B cell (primary cell): ENCODE measurements at places on chromosomes 11 and 22. TPM values are rescaled to one million over a fixed set of nuclear protein-coding genes. Genes with fewer than 3 reads are reported as not detected.
A peak's percentile ranks its signal among the peaks of the same experiment; 100 is the strongest.

DNA sequence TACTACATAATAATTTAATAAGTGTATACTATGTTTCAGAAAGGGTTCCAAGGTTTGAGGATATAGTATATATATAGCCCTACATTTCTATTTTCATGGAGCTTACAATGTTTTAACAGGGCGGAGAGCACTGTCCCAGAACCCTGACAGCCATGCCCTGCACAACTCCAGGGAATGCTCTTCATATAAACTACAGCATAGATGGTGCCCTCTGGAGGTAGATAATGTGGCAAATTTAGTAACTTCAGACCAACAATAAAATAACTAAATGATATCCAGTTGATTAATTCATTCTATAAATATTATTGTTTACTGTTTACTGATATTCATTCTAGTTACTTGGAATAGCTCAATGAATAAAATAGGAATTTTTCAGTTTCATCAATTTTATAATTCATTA lies 693.7 kb upstream of the CCDC179 start:
- DNase-seq: no peak

OR10A2 gene
- not detected in 2 replicates for total RNA-seq

DNA sequence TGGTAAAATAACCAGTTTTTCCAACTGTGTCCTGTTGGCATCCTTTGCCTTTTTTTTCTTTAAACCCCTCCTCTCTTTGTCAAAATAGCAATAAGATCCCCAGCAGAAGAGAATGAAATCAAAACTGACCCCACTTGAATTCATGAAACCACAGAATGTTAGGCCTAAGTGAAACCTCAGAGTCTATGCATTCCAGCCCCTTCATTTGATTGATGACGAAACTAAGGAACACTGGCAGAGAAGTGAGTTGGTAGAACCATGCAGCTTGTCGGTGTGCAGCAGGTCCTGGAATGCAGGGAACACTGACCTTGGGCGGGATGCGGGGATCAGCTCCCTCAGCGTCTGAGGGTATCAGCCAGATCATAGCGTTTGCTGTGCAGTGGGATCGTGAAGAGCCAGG lies 57.5 kb downstream of the GRK3 start:
- DNase-seq: no peak

DBX1 gene
- total RNA-seq: not detected in 2 replicates

C22orf42 gene
- total RNA-seq: not detected in 2 replicates

- no peak for DNase-seq
These were observed 17.0 kb downstream of the MRPL48 start for GRCh38 chr11:73804712-73805111.

DKK3 gene
- total RNA-seq: not detected in 2 replicates

DNA sequence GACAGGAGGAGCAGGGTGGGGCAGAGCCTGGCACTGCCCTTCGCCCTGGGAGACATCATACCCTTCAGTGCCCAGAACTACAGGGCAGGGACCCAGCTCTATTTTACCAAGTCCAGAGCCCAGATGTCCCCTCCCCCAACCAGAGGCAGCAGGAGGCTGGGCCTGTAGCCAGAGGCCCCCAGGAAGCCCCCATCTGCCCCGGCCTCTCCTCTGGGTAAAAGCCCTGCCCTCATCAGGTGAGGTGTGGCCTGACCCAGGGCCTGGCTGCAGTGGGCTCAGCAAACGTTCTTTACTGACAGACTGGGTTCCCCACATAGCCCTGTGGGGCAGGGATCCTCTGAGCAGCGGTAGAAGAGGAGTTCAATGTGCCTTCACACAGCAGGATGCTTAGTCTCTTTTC lies 51.8 kb upstream of the SLC22A12 start:
- no peak for DNase-seq

MYRF gene
- total RNA-seq: 0.27 and 0.34 TPM in 2 replicates

GRCh38 chr11:77042111-77042726 lies 8.0 kb downstream of the B3GNT6 start:
- no peak for DNase-seq

DNA sequence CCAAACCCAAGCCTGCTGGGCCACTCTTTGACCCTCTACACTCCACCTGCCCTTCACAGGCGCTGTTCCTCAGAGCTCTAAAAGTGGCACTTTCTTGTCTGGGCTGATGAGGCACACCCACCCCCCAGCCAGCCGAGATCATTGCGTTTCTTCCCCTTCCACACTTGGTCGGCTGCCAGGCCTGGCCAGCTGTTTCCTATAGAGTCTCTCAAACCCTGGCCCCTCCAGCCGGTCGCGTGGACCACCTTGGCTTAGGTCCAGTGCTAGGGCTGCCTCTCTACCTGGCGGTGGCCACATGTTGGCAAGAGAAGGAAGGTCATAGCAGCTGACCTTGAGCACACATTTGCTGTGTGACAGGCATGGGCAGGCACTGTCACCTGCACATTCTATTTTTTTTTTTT lies 60.6 kb downstream of the PPP6R2 start:
- peak; percentile 42 for DNase-seq

GRCh38 chr11:46456269-46457001 lies 64.9 kb upstream of the CHRM4 start:
- DNase-seq: no peak

DNA sequence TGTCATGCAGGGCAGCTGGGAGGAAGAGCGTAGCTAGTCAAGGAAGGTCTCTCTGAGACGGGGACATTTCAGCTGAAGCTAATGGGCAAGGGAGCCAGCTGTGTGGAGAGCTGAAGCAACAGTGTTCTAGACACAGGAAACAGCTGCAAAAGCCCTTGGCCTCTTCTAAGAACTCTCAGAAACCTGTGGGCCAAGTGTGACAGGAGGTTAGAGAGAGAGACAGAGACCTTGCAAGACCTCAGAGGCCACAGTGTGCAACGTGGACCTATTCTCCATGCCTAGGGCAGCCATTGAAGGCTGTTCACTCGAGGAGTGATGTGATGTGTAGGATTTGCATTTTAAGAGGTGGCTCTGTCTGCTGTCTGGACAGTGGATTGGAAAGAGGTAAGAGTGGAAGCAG lies 48.7 kb upstream of the TNRC6B start:
- no peak for DNase-seq

- no peak for DNase-seq
These were observed 928.0 kb upstream of the FAT3 start for GRCh38 chr11:91296629-91297028.

- no peak for DNase-seq
These were observed 3.3 kb downstream of the RTN4R start for GRCh38 chr22:20264614-20265452.

GRCh38 chr11:1727096-1727690 lies 23.2 kb downstream of the IFITM10 start:
- no peak for DNase-seq

KCNJ4 gene
- not detected in 2 replicates for total RNA-seq

DNA sequence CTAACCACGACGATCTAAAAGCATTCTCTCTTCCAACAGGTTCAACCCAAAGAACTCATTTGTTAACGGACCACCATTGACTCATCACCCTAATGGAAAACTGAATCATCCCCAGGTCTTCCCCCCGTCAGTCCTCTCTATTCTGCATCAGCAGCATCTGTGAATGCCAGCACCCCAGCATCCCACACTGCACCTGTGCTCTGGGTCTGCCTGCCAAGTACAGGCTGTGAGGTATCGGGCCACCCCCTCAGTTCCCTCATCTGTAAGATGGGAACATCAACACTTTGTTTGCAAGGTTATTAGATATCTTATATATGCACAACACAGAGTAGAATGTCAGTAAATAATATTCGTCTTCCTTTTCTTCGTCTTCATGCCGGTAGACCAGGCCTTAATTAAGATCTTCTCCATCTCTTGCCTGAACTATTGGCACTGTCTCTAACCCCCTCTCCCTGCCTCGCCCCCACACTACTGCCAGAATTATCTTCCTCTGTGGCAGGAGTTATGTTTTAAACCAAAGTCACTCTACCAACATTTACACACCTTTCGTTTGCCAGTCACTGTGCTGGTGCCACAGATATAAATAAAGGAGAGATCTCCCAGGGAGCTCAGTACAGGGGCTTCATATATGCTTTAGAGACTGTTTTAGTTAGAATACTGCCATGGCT lies 7.8 kb upstream of the TMPRSS4 start:
- DNase-seq: no peak

DNA sequence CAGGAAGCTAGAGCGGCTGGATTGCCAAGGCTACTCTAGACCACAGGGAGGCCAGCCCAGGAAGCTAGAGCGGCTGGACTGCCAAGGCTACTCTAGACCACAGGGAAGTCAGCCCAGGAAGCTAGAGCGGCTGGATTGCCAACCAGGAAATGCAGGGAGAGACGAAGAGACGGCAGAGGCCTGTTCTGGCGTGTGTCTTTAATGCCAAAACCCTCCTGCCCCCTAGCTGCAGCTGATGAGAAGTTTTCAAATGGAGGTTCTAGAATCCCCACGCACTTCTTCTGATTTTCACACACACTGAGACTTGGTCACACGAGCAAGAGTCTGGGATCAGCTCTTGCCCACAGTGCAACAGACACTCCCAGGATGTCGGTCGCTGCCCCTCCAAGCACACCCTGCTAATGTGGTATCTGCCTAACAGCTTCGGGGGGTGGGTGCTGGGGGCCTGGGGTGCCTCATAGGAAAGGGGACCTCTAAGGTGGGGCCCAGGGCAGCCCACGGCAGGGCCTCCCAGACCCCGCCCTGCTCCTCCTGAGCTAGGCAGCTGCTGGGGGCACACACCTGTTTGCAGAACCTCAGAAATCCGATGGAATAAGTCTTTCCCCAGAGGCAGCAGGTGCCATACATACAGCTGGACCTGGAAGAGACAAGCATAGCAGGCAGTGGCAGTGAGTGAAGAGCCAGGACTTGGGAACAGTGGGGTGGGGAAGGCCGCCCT lies 28.5 kb downstream of the MAFF start:
- peak; percentile 48 for DNase-seq

DNA sequence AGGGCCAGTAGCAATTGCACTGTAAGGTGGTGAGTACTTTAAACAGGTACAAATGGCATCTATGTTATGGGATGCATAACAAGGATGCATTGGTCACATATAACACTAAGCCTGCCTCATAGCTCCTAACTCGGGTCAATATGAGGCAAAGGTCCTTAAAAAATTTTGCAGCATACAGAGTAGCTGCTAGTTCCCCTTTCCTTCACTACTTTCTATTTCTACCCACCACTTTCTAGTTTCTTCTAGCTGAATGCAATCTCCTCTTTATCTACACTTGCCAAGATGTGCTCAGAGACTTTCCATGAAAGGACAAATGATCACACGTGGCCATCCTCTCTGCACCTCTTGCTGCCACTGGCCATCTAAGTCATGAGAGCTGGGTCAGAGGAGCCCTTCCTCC lies 9.8 kb downstream of the OR51F2 start:
- no peak for DNase-seq

MUC15 gene
- total RNA-seq: not detected in 2 replicates

PACSIN3 gene
- total RNA-seq: 1.3 and 2.1 TPM in 2 replicates

- DNase-seq: no peak
These were observed 19.9 kb downstream of the IGHMBP2 start for GRCh38 chr11:68923614-68924013.

GRCh38 chr22:19180234-19180633 lies 1.7 kb upstream of the SLC25A1 start:
- DNase-seq: no peak

ARHGAP42 gene
- total RNA-seq: 3.0 and 4.9 TPM in 2 replicates

PRR5 gene
- 34.3 and 36.1 TPM in 2 replicates for total RNA-seq

ACTN3 gene
- total RNA-seq: 0.17 TPM in 1 of 2 replicates, not detected in the other

ART1 gene
- not detected in 2 replicates for total RNA-seq

GRCh38 chr11:69242266-69242920 lies 51.6 kb upstream of the MYEOV start:
- peak; percentile 18 for DNase-seq

GAL gene
- total RNA-seq: not detected in 2 replicates

RIC3 gene
- total RNA-seq: 73.0 and 74.6 TPM in 2 replicates

DNA sequence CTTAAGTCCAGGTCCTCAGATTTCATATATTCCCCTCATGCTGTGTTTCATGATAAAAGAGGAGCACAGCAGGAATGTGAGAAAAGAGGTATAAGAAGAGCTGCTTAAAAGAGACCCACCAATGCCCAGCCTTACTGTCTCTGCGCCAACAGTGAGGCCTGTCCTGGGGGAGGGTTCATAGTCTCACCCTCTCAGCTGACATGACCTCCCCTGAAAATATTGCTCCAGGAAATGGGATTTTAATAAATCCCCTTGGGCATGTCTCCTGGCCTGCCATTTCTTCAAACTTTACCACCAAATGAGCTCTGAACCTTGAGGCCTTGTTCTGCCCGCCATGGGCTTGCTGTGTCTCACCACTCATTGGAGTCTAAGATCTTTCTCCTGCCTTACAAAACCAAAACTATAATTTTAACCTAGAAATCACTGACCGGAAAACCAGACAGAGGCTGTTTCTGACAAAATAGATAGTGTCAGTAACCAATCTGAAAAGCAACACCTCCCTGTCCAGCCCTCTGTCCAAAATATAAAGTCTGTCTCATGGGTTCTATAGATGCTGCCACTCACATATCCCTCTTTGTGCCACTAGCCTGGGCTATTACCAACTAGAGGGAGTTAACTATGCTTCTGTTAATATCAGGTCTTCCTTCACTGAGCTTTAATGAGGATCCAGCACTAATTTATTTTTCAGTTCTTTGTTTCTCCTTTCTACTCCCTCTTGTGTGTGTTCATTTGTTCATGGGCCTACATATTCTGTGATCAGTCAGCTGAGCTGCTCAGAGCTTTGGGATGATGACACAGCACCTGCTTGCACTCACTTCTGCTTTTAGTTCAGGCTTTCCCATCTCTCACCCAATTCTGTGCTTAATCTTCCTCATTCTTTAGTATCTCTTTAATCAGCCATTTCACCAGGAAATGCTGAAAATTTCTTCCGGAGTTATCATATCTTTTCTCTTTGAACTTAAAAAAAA lies at the start of gene OR2AG2:
Gene OR2AG2, minus strand, starts transcription at position 51 of the 968 bp plus-strand sequence. CDS start 3,019 bp downstream, outside the sequence.
- peak; percentile 65 for DNase-seq

DNA sequence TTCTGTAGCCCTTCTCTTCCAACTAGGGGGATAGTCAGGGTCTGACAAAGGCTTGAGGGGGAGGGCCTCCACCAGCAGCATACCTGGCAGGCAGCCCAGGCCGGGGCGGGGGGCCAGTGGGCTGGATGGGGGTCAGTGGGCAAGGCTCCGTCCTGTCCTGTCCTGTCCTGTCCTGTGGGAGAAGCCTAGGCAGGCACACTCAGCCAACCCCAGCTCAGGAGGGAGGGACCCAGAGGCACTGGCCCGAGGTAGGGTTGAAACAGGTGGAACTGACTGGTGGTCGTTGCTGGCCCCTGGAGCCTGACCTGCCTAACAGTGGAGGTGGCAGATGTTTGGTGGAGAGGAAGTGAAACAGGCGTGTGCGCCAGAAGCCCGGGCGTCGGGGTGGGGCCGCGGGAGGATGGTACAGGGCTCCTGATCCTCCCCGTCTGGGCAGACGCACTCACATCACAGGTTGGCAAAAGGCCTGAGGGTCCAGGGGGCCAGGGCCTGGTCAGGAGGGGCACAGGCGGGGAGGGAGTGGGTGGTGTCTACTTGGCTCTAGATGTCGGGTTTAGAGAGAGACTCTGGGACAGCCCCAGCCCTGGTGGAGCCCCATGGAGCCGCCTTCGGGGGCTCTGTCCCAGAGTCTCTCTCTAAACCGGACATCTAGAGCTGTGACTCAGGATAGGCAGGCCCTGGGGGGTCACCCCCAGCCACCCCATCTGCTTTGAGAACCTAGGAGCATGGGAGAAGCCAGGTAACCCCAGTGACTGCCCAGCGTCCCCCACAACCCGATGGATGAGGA lies 32.5 kb upstream of the GRAMD4 start:
- DNase-seq: peak; percentile 94

- DNase-seq: no peak
These were observed 58.9 kb downstream of the CLPB start for GRCh38 chr11:72375241-72375960.

OVOL1 gene
- 0.15 and 0.17 TPM in 2 replicates for total RNA-seq

GRCh38 chr11:120078397-120078796 lies 59.5 kb downstream of the TRIM29 start:
- DNase-seq: no peak

DMC1 gene
- total RNA-seq: 0.22 and 0.64 TPM in 2 replicates

GRCh38 chr22:50432131-50432876 lies 42.5 kb downstream of the SBF1 start:
- DNase-seq: peak; percentile 6

IGLL1 gene
- not detected in 2 replicates for total RNA-seq

GRCh38 chr11:3341298-3341697 lies 37.6 kb downstream of the ZNF195 start:
- DNase-seq: peak; percentile 52
